Hematopoietic multipotent progenitor cell (in vitro differentiated cells): ENCODE measurements at places on chromosomes 7 and 10.

- no peak for DNase-seq
These were observed 7.0 kb downstream of the GPAM start for GRCh38 chr10:112176543-112176942.

DNA sequence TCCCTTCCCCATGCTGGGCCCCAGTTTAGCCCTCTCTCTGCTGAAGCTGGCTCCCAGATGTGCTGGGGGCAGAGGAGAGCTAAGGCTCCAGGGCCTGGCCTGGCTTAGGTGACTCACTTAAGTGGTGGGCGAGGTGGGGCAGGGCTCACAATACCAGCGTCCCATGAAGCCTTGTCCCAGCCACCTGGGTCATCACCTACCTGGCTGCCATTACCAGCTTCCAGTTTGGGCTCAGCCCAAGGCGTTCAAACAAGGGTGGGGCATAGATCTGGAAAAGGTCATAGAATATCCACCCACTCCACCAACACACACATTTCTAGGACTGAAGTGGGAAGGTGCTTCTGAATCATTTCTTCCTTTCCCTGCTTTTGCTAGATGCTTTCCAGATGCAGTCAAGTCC is 8.3 kb downstream of the KAZALD1 start:
- no peak for DNase-seq

DNA sequence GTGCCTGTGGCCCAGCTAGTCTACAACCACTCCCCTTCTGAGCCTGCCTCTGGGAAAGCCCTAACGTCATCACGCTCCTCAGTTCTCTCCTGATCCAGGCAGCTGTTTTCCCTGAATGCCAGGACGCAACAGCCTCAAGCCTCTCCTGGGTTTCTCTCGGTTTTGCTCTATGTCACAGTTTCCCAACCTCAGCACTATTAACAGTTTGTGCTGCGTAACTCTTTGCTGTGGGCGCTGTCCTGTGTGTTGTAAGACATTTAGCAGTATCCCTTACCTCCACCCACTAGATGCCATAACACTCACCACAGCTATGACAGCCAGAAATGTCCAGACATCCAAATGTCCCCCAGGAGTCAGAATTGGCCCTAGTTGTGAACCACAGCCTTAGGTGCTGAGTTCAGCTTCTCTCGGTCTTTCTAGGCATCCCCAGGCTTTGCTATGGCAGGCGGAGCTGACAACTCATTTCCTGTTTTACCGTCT is 226.3 kb upstream of the NPVF start:
- no peak for DNase-seq

GRCh38 chr7:146956321-146956720 is 839.7 kb downstream of the CNTNAP2 start:
- no peak for DNase-seq

DNA sequence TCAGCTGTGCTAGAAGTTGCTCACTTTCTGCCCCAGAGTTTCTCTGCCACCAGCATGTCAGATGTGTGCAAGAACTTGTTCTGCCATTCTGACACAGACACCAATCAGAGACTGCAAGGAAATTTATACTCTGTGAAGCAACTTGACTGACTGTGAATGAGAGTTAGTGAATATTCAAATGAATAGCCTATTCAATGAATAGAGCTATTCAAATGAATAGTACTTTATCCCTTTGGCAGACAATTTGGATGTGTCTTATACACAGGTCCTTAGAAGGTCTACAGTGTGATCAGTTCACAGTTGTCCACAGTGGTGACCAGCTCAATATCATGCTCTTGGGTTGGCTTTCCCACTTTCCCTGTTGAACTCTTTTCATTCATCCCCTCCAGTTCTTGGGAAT is 138.1 kb downstream of the MACC1 start:
- no peak for DNase-seq

GRCh38 chr7:31981874-31982390 is 88.3 kb downstream of the PDE1C start:
- no peak for DNase-seq
